NCI-H510A (cell line): ENCODE measurements at places on chromosomes 11 and 22.

DNA sequence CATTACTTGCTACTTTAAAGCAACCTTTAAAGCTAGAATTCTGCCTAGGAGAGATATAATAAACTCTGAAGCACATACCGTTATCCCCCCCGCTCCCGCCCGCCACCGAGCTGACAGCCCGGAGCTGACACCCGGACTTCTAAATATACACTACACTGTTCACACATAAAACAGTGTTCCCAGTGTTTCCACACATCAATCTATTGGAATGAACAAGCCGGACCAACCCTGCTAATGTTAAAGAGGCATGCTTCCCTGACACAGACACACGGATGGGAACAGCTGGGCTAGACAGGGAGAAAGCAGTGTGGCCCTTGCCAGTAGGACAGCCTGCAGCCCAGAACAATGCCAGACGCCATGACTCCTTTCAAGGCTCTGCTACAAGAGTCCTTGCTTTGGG lies 108.4 kb upstream of the CSNK2A3 start:
- DNase-seq: no peak

DNA sequence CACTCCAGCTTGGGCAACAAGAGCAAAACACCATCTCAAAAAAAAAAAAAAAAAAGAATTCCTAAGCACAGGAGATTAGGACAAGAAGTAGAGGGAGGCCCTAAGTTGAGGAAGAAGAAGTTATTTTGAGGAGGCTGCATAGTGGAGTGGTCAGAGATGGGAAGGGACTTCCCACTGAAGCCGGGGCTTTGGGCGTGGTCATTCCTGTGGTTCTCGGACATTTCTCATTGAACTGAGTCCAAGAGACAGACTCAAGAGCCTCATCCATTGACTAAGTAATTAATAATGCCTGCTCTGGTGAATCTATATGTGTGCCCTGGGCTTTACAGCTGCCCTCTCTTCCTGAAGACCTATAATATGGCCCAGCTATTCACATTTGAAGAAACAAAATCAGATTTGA lies 53.2 kb upstream of the FTH1 start:
- no peak for DNase-seq

- DNase-seq: no peak
These were observed 563 bp downstream of the GATD1 start for GRCh38 chr11:776561-777287.

DNA sequence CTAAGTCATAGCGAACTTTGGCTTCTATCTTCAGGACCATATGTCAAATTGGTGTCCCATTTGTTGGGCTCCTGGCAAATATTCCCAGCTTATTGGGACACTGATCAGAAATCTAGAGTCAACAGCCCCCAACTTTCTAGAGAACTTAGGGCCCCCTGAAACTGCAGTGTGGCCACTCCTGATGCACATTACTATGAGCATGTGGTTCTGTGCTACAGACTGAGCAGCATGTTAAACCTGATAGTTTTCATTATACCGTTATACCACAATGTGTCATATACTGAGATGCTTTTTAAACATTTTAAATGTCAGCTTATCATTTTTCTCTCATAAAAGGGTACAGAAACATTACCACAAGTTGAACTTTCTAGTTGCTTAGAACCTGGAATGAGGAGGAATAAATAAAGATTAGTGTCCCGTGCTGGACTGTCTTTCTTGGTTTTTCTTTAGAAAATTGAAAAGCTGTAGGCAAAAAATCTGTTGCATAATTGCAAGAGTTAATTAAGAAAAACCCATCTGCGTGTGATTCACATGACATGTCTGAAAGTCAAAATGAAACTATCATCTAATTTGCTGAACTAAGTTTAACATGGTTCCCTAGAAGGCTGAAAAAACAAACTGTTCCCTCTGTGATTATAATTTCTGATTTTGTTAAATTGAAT lies 16.4 kb upstream of the CTSC start:
- DNase-seq: no peak

DNA sequence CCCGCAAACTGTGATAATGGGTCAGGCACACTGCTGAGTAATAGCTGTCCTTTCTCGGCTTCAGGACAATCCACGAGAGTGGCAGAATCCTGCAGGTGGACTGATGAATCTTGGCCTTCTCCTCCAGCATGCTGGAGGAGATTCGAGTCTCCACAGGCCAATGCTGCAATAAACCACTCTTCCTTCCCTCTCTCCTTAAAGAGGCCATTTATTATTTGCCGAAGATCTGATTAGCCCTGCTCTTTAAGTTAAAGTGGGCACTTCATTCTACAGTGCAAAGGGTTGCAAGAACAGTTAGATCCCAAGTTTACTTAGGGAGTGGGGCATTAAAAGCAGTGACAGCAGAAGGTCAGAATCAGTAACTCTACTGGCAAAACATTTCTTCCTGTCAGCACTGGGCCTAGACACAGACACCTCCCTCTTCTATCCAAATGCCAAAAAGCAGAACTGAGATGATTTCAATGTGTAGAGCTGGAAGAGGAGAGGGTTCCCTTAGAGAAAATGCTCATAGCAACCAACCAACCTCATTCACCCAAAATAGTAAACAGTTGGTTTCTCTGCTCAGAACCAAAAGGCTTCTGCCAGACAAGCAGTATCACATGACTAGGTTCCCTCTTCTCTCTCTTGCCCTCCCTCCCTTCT lies 121.7 kb downstream of the SGSM3 start:
- DNase-seq: no peak

DNA sequence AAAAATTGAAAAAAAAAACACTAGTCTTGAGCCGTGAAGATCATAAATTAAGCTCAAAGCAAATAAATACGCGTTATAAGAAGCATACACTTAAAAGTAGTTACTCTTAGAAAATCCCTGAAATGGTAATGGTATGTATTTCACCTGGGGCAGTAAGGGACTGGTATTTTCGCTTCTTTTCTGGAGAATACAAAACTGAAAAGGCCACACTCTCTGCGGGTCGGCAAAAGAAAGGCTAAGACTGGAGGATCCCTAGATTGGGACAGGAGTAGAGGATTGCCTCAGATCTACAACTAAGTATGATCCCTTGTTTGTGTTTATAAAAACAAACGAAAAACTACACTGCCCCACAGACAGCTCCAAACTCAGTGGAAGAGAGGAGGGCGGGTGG lies 617 bp downstream of the TSG101 start:
- no peak for DNase-seq

DNA sequence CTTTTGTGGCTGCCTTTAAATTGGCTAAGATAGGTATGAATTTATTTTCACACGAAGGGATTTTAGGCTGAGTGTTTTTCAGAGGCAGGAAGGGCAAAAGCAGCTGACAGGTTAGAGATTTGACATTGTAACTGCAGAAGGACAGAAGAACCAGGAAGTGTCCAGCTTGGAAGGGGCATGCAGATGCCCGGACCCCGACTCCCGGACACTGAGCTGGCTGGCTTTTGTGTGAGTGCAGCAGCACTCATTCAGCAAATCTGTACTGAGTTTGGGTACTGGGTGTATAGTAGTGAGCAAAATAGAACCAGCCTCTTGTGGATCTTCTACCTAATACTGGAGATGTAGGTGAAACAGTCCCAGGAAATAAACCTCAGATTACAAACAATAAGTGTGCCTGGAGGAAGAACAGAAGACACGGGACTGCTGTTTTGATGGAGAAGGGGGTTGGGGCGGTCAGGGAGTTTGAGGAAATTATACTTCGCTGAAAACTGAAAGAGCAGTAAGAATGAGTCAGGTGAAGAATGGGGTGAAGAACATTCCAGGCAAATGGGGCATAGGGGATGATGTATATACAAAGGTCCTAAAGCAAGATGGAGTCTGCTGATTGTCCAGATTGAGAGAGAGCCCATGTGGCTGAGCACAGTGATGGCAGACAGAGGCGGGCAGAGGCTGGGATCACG lies 64.6 kb downstream of the PPFIBP2 start:
- DNase-seq: no peak

DNA sequence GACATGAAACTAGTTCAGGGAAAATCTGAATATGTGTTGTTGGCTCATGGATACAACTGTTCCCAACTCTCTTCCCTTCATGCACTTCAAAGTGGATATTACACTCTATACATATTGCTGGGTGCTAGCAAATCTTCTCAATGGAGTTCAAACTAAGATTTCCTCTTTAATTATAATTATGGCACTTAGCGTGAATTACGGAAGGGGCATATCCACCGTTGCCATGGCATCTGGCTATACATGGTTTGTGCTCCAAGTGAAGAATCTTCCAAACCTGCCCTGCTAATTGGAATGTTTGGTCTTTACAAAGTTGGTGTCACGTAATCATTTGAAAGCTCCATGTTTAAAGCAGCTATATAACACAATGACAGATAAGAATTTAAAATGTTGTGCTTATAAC lies 5.6 kb downstream of the MPPED2 start:
- no peak for DNase-seq

DNA sequence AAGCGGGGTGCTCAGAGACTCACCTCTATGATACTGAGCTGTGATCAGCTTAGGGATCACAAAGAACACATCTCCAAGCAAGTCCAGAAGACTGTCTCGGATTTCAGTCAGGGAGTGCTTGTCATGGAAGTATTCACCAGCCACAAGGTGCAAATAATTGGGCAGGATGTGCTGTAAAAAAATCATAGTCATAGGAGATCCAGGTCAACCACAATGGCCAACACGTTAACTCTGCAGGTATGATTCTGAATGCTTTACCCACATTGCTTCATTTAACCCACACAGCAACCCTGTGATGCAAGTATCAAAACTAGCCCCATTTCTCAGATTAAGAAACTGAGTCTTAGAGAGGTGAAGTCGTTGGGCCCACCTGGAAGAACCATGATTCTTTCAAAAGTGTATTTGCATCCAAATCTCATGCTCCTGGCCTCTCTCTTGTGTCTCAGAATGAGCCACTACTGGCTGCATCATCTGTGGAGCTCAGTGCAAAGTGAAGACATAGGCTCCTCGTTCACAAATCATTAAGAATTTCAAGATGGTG lies 179.3 kb downstream of the BCR start:
- DNase-seq: no peak

DNA sequence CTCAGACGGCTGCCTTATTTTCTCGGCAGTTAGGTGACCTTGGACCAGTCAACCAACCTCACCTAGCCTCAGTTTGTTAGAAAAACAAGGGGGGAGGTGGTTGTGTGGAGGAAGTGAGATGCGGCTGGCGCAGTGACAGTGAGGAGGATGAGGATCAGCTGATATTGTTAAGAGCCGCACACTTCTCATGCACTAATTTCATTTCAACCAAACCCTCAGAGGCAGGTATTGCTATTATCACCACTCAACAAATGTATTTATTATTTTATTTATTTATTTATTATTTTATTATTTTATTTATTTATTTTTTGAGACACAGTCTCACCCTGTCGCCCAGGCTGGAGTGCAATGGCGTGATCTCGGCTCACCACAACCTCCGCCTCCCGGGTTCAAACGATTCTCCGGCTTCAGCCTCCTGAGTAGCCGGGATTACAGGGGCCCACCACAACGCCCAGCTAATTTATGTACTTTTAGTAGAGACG lies 2.1 kb downstream of the LGALS1 start:
- no peak for DNase-seq

DNA sequence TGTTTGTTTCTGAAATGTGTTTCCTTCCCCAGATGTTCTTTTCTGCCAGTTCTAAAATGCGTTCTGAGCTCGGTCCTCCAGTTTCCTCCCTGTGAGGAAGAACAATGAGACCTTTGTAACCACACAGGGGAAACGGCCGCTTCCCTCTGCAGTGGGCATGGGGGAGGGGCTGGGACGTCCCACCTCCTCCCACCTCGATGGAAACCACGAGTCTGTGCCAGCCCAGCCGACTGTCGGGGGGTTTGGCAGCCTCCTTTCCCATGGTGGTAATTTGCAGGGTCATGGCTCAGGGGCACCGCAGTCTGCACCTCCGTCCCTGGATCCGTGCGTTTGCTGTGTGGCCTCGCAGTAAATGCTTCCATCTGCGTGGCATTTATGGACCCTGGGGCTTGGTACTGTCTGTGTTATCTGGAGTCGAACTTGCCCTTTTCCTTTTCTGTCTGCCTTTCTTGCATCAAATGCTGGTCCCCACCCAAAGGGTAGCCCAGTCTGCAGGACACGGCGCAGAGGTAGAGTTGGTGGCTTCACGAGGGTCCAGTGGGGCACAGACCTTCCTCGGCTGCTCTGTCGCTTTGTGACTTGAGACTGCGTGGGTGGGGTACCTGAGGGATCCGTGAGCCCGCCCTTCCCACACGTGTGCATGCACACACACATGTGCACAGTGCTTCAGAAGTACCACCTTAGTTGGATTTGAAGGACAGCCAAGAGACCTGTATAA lies 16.1 kb downstream of the LRP5 start:
- no peak for DNase-seq

DNA sequence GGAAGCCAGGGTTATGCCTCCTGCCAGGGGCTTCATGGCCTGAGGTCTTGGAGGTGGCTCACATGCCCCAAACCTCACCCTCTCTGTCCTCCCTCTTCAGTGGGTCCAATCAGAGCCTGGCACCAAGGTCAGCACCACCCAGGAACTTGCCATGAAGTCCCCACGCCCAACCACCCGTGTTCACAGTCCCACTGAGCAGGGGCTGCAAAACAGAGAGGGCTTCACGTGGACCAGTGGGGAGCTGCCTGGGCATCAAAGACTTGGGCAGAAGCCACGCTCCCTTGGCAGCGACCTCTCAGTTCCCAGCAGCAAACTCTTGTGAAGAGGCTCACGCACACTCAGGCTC lies 425.8 kb upstream of the B3GAT1 start:
- no peak for DNase-seq

DNA sequence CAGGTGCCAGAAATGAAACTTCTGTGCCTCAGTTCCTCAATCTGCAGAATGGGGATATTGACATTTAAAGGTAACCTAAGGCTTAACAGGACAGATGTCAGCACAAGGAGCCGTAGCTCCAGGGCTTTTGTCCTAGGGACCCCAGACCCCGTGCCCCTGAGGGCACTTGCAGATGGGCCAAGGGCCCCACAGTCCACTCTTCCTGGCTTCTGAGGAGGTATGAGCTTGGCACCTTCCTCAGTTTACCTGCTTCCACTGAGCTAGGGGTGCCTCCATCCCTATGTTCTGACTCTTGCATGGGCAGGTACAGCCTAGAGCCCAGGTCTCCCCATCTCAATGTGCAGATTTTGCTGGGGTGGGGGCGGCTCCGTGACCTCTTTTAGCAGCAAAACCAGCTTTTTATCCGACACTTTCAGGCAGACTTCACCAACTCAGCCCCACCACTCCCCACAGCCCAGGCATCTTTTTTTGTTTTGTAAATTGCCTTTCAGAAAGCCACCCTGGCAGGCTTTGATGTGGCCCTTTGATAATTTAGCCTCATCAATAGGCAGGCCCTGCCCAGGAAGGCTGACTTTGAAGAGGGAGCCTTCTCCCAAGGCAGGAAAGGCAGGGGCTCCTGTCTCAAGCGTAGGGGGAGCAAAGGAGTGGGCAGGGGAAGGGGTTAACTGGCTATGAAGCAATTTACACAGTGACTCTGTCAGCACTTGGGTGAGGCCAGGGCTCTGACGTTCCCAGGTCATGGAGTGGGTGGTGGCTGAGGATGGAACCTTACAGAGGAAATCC lies 23.7 kb upstream of the FGF3 start:
- no peak for DNase-seq
